ENCODE measurements at places on chromosomes 3 and 15. TPM values are rescaled to one million over a fixed set of nuclear protein-coding genes. Genes with fewer than 3 reads are reported as not detected.

Gene ZNF860
- 0.53 TPM for total RNA-seq

Gene ZBBX
- total RNA-seq: not detected

Gene ZDHHC23
- total RNA-seq: not detected

Gene GP5
- under 0.01 TPM for total RNA-seq

Gene ARPP21
- total RNA-seq: not detected

Gene NAALADL2
- total RNA-seq: 0.86 TPM

Gene TXNRD3
- total RNA-seq: 10.4 TPM

Gene FBXW12
- not detected for total RNA-seq

Gene THAP10
- total RNA-seq: 6.9 TPM

Gene TGM4
- total RNA-seq: not detected

Gene GNAT1
- total RNA-seq: not detected

Gene MAP3K13
- 18.7 TPM for total RNA-seq

Gene NOX5
- 0.29 TPM for total RNA-seq

Gene C3orf70
- 0.29 TPM for total RNA-seq

Gene HTR3E
- not detected for total RNA-seq

Gene ITGB5
- 307 TPM for total RNA-seq

Gene PLXND1
- 50.2 TPM for total RNA-seq

Gene CEMIP
- total RNA-seq: 3.0 TPM

Gene DLEC1
- 0.18 TPM for total RNA-seq

Gene GRK7
- total RNA-seq: not detected

Gene PCLAF
- 62.9 TPM for total RNA-seq

Gene OR5H14
- not detected for total RNA-seq

Gene NUP210
- not detected for total RNA-seq

Gene FHIT
- not detected for total RNA-seq

Gene NANOGP8
- not detected for total RNA-seq

Gene GOLGA6A
- not detected for total RNA-seq

Gene CACNA2D3
- under 0.01 TPM for total RNA-seq

Gene NR1I2
- total RNA-seq: not detected

Gene GOLGA8O
- total RNA-seq: not detected

Gene AGTR1
- not detected for total RNA-seq

Gene HIGD2B
- not detected for total RNA-seq

Gene IQCF5
- total RNA-seq: not detected

Gene IQCH
- 2.3 TPM for total RNA-seq

Gene NPTN
- total RNA-seq: 148 TPM

Gene SAMD7
- total RNA-seq: not detected

Gene COL6A6
- not detected for total RNA-seq

Gene ERICH6
- total RNA-seq: 0.35 TPM

Gene SNX33
- 20.0 TPM for total RNA-seq

Gene GATM
- under 0.01 TPM for total RNA-seq

Gene ZNF717
- 4.9 TPM for total RNA-seq

Gene PARP9
- 22.8 TPM for total RNA-seq

Gene A4GNT
- total RNA-seq: not detected

Gene LMCD1
- 121 TPM for total RNA-seq

Gene RASGRP1
- total RNA-seq: 1.2 TPM
